CD4-positive, alpha-beta T cell treated with Interleukin-17A for 4 hours (primary cell): ENCODE measurements at places on chromosomes 5 and 9.

DNA sequence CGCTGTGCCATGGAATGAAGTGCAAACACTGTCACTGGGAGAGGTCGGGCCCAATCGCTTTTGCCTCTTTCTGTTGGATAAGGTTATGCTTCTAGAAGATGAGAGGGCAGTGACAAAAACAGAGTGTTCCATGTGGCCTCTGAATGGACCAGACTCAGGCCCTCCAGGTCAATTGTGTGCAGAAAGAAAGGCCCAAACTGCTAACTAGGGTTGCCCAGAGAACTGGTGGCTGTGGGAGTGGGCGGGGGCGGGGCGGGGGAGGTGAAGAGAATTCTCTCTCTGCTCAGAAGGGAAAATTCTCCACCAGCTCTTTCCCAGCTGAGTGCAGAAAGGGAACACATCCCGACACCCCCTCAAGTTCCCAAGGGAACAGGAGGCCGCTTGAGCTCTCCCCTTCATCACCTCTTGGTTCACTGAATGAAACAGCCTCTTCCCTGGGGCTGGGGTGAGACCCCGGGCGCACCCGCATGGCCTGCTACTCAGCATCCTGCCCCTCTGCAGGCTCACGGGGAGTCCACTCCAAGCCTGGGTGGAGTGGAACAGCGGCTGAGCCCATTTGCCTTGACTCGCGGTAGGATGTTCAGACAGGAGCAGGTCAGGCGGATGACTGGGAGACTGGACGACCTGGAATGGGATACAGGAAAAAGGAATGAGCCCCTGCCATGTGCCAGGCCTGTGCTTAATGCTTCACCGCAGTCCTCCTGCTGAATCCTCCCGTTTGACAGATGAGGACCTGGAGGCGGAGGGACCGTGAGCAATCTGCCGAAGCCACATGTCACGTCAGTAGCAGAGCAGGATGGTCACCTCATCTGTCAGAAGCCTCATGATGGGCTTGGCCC lies 93.8 kb upstream of the FANCC start:
- DNase-seq = no peak

DNA sequence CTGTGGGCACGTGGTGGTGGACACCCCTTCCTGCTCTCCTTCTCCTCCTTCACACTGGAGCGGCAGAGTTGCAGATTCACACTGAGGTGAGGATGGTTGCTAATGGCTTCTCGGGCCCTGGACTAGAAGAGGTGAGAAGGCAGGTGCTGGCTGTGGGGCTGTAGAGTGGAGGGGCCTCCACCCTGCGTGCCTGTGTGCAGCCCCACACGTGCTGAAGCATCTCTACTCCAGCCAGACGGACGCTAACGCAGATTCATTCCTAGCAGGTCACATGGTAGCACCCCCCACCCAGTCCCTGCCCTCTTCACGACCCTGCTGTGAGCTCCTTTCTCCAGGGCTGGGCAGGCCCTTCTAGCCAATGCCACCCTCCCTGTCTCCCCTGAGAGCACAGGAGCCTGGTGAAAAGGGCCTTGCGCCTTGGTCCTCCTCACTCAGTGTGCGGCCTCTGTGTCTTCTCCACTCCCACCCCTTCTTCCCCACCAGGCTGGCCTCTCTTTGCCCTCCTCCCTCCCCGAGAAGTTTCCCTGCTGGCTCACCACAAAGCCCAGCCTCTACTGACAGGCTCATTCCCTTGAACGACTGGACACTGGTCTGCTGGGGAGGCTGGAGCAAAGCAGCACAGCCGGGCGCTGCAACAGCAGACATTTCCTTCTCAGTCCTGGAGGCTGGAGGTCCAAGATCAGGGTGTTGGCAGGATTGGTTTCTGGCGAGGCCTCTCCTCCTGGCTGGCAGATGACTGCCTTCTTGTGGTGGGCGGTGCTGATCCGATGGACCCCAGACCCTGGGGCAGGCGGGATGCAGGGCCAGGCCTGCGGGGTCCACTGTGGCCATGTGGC lies 14.2 kb downstream of the CACNA1B start:
- DNase-seq = no peak

- peak; percentile 71 for DNase-seq
Observed at GRCh38 chr5:151202381-151203139, 21.3 kb downstream of the CCDC69 start.

DNA sequence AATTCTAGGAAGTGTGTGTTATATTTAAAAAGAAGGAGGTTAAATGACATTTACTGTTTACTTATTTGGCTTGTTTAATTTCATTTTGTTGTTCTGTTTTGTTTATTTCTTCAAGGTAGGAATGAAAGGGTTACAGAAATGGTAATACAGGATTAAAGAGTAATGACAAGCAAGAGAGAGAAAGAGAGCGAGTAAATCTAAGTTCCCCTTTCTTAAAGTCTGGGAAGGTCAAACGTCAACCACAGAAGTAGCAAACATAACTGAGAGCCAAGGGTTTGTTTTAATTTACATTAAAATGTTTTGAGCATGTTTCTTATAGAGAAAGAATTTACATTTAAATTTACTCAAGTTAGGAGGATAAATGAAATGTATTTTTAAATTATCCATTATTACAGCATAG lies 18.7 kb downstream of the HCN1 start:
- no peak for DNase-seq

GRCh38 chr9:133742849-133743444 lies 4.8 kb upstream of the SARDH start:
- DNase-seq = peak; percentile 82
